Regular cardiac myocyte (primary cell): ENCODE measurements at places on chromosomes 7 and 10. TPM values are rescaled to one million over a fixed set of nuclear protein-coding genes. Genes with fewer than 3 reads are reported as not detected.

CFAP46 gene
- total RNA-seq = under 0.01 and 0.19 TPM in 2 replicates

STEAP4 gene
- total RNA-seq = 0.19 and 0.56 TPM in 2 replicates

GPR85 gene
- 0.56 and 0.58 TPM in 2 replicates for total RNA-seq

ARID5B gene
- 18.6 and 40.3 TPM in 2 replicates for total RNA-seq

IKZF1 gene
- not detected in 2 replicates for total RNA-seq

KCNIP2 gene
- total RNA-seq = 0.19 and 2.0 TPM in 2 replicates
